Right cardiac atrium (tissue), 5 donors: ENCODE measurements at places on chromosomes 7 and 10. TPM values are rescaled to one million over a fixed set of nuclear protein-coding genes. Genes with fewer than 3 reads are reported as not detected.

- DNase-seq, result no peak
Measured at GRCh38 chr10:17200001-17200911, 1.2 kb downstream of the TRDMT1 start.

Gene TBX20
- 14.8 TPM for polyA plus RNA-seq

Gene NFE2L3
- polyA plus RNA-seq, result 1.1 TPM

- no peak for DNase-seq
Measured at GRCh38 chr7:158707610-158708009, 3.0 kb upstream of the NCAPG2 start.

Gene CHST3
- 14.9 TPM for polyA plus RNA-seq
